ENCODE measurements at places on chromosomes 13 and 19.

GRCh38 chr13:47426126-47426849 is 529.4 kb upstream of the HTR2A start:
- no peak for DNase-seq

DNA sequence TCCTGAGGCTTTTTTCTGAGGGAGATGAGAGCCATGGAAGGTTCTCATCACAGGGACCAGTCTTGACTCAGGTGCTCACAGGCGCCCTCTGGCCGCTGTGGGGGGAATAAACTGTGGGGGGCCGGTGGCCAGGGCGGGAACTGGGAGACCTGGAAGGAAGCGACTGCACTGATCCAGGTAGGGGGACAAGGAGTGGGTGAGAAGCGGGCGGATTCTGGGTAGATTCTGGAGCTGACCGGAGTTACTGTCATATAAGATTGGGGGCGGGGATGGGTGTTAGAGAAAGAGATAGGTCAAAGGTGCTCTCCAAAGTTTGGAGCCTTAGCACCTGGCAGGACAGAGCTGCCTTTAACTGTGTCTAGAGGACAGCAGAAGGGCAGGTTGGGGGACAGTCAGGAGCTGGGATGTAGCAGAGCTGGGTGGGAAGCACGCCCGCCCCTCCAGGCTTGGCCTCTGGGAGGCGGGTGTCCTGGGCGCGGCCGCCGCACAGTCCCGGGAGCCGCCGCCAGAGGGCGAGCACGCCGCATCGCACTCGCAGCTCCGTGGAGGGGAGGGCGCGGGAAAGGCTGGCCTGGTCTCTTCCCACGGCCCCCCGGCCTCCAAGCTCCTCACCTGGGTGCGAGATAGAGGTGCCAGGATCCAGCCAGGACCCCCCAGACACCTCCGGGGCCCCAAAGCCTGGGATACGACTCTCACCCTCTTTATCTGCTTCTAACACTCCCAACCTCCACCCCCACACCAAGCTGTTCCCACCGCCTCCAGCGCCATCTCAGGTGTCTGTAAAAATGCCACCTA is 4.2 kb upstream of the DAND5 start:
- peak; percentile 66 for DNase-seq

DNA sequence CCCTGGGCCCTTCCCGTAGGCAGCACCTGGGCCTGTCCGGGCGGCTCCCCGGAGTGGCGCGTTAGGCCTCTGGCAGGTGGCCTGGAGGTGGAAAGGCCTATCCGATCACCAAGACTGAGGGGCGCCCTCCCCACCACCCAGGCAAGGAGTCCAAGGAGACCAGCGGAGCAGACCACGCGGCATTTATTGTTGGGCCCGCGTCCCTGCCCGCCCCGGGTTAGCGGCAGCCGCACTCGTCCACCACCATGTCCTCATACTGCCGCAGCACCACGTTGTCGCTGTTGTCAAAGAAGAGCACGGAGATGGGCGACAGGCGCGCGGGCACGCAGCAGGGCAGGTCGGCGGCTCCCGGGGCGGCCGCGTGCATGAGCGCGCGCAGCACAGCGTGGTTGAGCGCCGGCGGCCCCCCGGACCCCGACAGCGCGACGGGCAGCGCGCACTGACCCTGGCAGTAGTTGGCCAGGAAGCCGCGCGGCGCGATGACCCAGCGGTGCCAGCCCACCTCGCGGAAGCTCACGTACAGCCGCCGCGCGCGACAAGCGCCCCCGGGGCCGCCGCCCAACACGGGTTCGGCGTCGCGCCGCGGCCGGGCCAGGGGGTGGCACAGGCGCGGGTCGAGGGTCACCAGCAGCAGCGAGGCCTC is 27.5 kb downstream of the CERS1 start:
- DNase-seq, result no peak

- no peak for DNase-seq
Observed at GRCh38 chr13:113935001-113935844, 38.7 kb downstream of the C13orf46 start.

DNA sequence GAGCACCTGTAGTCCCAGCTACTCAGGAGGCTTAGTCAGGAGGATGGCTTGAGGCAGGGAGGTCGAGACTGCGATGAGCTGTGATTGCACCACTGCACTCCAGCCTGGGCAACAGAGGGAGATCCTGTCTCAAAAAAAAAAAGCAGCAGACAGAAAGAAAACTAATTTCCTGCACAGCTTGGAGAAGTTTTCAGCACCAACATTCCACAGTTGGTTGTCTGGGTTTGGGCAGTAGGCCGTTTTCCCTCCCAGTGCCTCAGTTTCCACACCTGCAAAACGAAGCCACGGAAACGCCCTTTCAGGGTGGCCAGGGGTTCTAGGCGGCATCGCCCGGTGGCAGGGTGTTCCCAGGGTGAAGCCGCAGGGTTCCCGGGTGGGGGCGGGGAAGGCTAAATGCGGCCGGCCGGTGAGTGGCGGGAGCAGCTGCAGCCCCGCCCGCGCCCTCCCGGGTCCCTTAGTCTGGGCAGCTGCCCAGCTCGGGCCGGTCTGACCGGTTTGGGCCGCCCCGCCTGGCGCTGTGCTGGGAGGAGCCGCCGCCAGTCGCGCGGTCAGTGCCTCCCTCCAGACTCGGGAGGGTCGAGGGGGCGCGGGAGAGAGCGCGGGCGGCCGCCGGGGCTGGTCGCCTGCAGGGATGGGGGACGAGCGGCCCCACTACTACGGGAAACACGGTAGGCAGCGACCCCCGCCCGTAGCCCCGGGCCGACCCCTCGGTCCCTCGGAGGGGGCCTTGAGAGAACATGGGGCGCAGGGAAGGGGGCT is at the start of gene SLC44A2:
Gene SLC44A2, plus strand, starts transcription at position 551 of the 759 bp plus-strand sequence. Its CDS starts 81 bp downstream, at position 632.
- no peak for DNase-seq

GRCh38 chr19:40717880-40718773 is 1.2 kb downstream of the ITPKC start:
- DNase-seq, result no peak

DNA sequence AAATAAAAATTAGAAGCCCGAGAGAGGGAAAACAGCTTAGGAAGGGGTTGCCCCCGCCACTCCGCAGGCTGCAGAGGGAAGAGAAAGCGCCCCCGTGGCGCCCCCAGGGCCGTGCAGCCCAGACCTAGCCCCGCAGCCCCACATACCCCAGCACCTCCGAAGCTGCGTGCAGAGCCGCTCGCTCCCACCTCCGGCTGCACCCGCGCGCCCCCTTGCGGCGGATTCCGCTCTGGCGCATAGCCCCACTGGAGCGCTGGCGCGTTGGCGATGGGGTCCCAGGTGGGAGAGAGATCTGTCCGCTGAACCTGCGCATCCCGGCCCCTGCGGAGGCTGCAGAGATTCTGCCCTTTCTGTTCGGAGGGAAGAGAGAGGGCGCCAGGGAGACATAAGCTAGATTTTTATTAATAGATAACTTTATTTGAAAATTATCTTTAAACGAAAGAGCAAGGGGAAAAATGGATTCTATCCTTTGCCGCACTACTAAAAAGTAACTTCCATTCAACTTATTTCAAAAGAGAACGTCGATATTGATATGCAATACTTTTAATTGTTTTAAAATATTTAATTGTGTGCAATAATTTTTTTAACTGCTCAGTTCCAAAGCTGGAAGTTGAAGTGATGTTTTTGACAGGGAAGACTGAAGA is 11.7 kb upstream of the CLN5 start:
- peak; percentile 89 for DNase-seq

DNA sequence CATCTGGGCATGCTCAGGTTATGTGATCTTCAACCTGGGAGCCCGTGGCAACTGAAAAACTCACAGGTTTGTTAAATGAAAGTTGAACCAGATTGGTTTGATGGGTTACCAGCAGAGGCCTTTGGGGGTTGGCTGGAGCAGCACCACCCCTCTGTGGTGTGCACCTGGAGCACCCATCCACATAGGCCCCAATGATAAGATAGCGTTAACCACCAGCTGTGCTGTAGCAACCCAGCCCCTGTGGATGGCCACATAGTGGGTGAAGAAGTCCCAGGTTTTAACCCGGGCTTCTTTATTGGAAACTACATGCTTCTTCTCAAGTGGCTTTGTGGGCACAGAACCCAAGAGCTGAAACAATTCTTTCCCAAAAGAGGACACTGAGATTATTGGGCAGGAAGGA is 22.6 kb upstream of the MTIF3 start:
- no peak for DNase-seq

- DNase-seq, result no peak
Observed at GRCh38 chr19:29760752-29761502, 45.9 kb upstream of the C19orf12 start.

DNA sequence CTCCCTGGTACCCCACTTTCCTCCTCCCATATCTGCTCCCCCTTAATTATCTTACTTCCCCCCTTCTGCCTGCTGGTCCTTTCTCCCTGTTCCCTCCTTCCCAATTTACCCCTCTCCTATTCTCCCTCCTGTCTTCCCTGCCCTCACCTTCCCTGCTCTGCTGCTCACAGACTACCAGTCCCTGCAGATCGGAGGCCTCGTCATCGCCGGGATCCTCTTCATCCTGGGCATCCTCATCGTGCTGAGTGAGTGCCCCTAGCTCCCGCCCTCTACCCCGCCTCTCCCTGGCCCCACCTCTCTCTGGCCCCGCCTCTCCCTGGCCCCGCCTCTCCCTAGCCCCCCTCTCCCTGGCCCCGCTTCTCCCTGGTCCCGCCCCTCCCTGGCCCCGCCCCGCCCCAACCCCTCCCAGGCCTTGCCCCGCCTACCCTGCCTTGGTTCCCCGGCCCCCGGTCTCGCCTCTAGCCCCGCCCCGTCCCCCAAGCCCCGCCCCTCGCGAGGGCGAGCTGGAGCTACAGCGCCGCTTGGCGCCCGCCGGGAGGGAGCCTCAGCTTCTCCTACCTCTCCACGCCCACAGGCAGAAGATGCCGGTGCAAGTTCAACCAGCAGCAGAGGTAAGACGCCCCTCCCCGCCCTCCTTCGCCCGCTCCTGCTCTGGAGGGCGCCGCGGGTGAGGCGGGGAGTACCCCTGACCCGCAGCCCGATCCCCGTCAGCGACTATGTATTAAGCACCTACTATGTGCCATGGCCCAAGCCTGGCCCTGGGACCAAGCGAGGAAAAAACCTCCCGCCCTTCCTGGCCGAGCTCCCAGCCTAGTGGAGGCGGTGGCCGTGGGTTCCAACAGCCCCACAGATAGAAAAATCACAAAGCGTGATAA is 1.9 kb upstream of the FXYD7 start:
- DNase-seq, result peak; percentile 89

- peak; percentile 33 for DNase-seq
Observed at GRCh38 chr19:9406798-9407352, 28.5 kb downstream of the ZNF266 start.

DNA sequence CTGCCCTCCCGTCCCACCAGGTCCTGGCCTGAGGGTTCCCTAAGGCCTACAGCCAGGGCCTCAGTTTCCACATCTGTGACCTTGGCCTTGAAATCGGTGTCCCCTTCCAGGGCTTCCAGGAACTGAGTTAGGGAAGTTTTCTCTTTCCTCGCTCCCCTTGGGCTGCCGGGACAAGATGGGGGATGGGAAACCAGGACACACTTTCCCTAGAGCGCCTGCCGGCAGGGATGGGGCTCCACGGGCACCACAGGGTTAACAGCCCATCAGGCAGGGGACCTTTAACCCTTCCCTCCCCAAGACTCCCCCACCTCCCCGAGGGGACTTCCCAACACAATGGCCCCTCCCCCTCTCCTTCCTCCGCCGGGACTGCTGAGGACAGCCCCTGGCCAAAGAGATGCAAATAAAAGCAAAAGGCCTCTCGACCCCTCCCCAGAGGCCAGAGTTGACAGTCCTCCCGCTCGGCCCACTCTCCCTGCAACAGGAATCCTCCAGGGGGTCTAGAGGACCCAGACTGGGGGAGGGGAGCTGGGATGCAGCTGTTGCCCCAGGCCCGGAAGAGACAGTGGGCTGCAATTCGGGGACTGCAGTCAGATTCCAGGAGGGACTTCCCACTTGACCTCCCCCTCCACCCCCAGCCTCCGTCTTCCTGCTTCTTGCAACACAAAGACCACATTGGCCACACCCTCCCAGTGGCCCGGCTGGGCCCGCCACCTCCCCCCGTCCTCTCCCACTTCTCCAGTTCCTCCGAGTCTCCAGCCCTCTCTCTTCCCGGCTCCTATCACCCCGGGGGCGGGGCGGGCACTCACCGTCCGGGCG is 3.4 kb downstream of the BBC3 start:
- no peak for DNase-seq

DNA sequence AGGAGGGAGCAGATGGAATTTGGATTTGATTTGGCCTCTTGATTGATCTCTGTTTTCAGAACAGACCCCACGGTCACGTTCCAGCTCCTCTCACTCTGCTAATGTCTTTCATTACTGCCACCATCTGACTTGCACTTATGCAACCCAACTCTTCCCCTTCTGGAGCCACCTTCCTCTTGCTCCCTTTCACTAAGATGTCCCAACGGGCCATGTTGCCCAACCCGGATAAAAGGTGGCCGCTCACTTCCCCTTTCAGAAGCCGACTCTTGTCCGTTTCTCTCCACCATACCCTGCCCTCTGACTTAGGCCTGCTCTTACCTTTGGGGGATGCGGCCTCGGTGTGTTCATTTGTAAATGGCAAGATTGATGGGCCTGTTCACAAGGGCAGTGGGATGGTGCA is 27.4 kb upstream of the CYP4F8 start:
- no peak for DNase-seq

DNA sequence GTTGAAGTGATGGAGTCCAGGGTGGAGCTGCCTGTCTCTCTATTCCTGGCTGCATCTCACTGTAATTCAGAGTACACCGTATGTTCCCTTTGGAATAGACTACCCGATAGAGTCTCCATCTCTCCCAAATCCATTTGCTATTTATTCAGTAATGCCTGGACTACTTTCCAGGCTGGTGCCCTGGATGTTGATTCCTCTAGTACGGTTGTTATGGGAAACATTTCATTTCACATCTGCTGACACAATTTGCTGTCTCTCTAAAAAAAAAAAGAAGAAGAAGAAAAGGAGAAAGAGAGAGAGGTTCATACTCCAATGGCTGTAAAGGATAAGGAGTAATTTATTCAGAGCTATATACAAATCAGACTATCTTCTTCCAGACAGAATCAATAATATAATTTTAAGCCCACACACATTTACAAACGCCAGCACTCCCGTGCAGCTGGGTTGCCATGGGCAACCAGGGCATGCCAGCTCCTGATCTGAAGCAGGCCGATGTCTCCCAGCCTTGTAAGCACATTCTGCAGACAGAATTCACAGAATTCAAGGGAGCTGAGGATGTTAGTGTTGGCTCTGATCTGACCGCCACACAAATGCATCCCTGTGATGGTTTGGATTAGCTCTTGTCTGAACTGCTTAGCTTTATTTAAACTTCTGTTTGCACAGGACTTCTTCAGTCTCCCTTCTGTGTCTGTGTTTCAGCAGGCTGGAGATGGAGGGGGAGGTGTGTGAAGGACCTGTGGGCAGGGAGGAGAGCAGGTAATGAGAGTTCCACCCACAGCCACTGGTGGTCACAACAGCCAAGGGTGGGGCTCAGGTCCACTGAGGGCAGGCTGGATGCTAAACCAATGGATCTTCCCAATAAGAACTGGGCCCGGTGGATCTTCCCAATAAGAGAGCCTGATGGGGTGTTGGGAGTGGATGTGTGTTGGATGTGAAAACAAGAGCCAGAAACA is 66.0 kb downstream of the TEX26 start:
- no peak for DNase-seq

GRCh38 chr13:105679838-105680237 is 855.6 kb downstream of the EFNB2 start:
- no peak for DNase-seq

GRCh38 chr19:7668842-7669241 is at the start of gene RETN:
TSS of gene RETN (plus strand) at chr19:7669049. CDS start at chr19:7669327, 278 bp downstream.
- no peak for DNase-seq
